ENCODE measurements at places on chromosomes 11 and 22.

DNA sequence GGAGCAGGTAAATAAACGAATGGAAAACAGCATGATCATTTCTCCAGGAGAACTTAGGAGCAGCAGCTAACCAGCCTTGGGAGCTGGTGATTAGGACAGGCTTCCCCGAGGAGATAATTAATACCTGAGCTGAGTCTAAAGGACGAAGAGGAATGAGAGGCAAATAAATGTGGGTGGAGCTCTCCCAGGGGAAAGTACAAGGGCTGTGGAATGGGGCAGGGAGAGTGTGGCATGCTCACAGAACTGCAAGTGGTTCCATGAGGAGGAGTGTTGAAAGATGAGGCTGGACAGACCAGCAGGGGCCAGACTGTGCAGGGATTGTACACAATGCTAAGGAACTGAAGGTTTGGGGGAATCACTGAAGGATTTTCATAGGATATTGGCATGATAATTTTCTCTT, 14.2 kb upstream of the TLCD5 start:
- DNase-seq: no peak

DNA sequence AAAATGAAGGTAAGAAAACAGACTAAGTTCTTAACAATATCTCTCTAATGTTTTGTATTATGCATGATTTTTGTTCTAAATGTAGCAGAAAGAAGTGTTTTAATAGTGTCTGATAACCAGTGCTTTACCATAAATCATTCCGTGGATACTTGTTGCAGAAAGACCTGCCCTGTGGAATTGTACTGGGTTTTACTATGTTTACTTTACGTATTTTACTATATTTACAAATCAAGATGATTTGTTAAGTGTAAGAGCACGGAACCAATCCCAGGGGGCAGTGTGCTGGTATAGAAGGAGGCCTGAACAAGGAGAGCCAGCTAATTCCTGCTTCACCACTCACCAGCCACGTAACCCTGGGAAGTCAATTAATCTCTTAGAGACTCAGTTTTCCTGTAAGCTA, 1.4 kb downstream of the HTR3B start:
- DNase-seq: no peak

- no peak for DNase-seq
Observed at GRCh38 chr11:95711162-95711944, 78.2 kb downstream of the FAM76B start.

- no peak for DNase-seq
Observed at GRCh38 chr22:19524170-19525115, at the start of gene CLDN5. CLDN5 (minus strand) TSS chr22:19524410; CDS start chr22:19524255, 155 bp downstream.

DNA sequence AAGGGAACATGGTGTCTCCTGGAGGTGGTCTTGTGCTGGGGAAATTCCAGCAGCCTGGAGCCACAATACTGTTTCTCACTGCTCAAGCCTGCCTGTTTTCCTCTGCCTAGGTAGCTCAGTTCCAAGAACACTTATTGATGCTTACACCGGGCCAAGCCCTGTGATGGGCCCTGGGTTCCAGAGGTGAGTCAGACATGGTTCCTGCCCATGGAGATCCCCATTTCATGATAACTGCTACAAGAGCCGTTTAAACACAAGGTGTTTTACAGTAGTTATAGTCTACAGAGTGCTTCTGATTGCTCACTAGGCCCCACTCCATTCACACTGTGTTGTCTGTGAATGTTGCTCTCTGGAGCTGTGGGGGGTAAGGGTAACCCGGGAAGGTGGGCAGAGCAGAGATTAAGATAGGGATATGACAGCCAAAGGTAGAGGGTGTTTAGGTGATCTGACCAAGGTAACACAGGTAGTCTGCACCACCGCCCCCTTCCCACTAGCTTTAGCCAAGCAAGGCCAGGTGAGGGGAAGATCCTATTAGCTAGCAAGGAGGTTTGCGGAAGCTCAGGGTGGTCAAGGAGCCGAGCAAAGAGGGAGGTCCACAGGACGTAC, 696 bp upstream of the MICAL2 start:
- DNase-seq: no peak

- no peak for DNase-seq
Observed at GRCh38 chr11:69652999-69653398, 12.0 kb downstream of the CCND1 start.

GRCh38 chr11:120316880-120317688, 8.0 kb upstream of the TLCD5 start:
- no peak for DNase-seq

GRCh38 chr11:63761188-63761587, 7.4 kb downstream of the ZFTA start:
- no peak for DNase-seq

- no peak for DNase-seq
Observed at GRCh38 chr11:10485646-10486045, 30.6 kb downstream of the AMPD3 start.

- DNase-seq: no peak
Observed at GRCh38 chr11:111663820-111664219, 61.6 kb downstream of the SIK2 start.
